ENCODE measurements at places on chromosomes 4 and X.

GRCh38 chrX:136714626-136715599 lies 65.8 kb downstream of the ARHGEF6 start:
- DNase-seq: no peak

DNA sequence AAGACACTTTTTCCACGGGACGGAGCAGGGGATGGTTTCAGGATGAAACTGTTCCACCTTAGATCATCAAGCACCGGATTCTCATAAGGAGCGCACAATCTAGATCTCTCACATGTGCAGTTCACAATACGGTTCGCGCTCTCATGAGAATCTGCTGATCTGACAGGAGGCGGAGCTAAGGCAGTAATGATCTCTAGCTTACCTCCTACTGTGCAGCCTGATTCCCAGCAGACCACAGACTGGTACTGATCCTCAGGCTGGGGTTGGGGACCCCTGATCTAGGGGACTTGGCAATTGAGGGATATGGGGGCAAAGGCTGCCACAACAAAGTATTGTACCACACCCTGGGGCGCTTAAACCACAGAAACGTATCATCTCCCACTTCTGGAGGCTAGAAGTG lies 25.7 kb downstream of the ZNF185 start:
- no peak for DNase-seq

DNA sequence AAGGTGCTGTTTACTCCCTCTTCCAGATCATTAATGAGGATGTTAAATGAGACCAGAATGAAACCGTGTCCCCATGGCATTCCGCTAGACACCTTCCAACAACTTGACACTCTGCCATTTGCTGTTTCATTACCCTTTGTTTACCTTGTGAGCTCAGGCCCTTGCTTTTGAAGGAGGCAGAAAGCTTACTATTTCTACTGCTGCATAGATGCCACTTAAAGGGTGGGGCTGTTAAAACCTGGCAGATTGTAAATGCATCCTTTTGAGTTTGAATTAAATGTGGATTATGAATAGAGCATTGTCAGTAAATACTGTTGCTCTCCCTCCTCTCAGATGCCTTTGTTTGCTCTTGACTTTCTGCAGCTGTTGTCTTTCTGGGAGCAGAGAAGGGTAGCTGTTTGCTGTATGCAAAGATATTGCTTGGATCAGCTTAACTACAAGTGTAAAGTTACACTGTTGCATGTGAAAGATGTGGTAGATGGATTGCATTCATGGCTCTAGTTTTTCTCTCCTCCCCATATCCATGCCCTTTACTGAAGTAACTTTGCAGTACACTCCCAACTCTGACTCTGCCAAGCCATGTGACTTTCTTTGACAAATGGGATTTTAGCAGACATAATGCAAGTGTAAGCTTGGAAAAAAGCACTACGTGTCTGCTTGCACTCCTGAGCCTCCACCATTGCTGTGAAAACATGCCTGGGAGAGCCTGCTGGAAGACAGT lies 75.0 kb upstream of the DHX15 start:
- no peak for DNase-seq

DNA sequence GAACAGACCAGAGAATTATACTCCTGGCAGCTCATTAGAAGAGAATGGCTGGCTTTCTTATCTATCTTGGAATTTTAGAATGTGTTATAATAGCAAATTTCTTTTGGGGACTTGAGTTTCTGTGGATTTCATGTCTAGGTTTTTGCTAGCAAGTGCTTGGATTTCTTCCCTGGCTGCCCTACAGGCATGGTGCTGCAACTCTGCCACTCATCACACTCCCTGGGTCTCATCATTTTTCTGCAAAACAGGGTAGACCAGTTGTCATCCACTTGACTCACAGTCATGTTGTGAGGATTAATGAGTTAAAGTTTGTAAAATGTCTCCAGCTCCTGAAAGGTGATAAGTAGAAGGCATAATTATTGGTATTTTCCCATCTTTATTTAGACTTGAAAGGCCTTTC lies 60.7 kb upstream of the LCORL start:
- no peak for DNase-seq

GRCh38 chr4:145001635-145002034 lies 96.4 kb downstream of the ANAPC10 start:
- DNase-seq: no peak

GRCh38 chr4:71130827-71131603 lies 137.6 kb downstream of the DCK start:
- DNase-seq: no peak

DNA sequence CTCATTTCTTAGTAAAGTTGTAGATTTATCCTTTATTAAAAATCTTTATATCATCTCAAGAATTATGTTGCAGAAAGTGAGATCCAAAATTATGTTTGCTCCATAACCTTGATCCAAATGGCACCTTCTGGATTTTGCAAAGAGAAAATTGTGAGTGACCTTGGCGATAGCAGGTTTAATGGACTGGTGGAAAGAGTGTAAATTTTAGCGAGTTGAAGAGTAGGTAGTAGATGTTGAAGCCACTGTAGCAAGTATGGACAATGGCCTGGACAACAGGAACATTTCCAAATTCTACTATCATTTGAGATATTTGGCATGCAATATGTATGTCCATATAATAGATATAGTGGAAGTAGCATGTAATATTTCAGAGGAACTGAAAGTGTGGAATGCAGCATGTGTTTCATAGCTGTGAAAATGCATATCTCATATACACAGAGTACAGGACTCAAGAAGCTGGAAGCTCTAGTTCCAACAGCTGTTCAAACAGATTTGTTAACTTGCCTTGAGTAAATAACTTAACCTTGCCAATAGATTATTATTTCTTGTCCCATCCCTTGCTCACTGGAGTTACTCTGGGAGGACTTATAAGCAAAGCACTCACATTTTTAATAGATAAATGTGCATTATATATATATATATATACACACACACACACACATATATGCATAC lies 152.5 kb upstream of the TLL1 start:
- no peak for DNase-seq

- no peak for DNase-seq
Observed at GRCh38 chr4:898869-899555, 33.1 kb downstream of the GAK start.

DNA sequence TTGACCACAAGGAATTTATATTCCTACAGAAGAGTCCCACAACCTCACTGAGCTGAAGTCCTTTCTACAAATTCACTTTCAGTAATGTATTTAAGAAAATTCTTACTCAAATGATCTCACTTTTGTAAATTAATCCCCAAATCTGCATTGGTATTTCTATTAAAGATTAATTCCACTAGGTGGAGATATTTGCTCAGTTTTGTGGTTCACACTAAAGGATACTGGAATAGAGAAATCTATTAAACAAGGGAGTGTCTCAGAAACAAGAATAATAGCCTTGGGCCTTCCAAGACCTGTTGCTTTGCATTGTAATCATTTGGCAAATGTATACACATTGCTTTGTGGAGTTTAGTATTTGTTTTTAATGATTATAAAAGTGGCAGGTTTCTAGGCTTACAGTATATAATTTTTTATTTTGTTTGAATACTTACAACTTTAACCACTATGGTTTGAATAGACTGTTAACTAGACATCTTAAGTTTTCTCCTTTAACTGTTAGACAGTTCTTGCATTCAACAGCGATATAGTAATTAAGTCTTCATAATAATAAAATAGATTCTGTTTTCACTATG lies 25.9 kb downstream of the CFAP299 start:
- no peak for DNase-seq

- no peak for DNase-seq
Observed at GRCh38 chr4:174091130-174091529, 192.3 kb downstream of the FBXO8 start.

Data from AG09319 (cell line).